B cell (primary cell): ENCODE measurements at places on chromosomes 7 and 10.

- no peak for DNase-seq
Measured at GRCh38 chr10:124160943-124161582, 67.7 kb upstream of the CHST15 start.

DNA sequence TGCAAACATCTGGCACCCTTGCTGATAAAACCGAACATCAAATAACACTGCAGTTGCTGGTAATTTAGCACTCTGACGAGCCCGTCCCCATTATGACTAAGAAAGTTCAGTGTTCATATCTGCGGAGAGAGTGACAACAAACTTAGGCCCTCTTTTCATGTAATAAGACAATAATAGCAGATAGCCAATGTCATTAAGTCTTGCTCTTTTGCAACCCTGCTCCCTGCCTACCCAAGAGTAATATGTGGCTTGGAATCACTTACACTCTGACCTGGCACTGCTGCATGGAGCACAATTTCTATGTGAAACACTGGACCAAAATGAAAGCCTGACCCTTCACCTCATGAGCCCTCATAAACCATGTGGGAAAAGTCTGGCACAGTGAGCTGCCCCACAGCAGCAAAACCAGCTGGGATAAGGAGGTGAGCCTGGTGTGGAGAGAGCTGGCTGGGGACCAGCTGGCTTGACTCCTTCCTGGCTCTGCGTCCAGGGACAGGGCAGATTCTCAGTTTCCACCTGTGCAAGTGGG, 86.5 kb downstream of the HIPK2 start:
- DNase-seq = no peak

DNA sequence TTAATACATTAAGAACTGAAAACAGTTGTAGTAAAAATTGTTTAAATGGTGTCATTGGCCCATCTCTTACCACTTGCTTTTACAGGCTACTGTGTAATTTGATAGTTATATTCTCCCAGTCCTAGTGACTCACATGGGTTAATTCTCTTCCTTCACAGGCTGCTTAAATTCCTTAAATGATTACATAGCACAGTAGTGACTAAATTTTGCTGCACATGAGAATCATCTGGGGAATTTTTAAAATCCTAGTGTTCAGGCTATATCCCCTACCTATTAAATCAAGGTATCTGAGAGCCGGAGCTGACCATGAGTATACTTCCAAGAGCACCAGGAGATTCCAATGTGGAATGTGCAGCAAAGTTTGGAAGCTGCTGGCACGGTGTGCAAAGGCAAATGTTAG, 45.3 kb upstream of the ZNF800 start:
- DNase-seq = no peak

DNA sequence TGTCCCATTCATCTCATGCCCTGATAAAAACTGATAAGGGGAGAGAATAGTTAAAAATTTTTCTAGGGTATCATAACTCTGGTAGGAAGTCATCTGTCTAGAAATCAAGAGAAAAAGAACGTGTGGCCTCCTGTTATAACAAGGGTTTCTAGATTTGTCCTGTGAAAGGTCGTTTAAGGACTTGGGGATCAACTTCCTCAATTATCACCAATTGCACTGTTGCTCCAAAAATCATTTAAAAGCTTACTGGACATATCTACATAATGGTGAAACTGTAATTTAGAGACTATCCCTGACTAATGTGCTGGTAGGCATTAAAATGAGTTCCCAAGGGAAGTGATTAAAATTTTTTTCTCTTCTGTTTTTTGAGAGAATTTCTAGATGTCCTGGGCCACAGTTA, 58.2 kb downstream of the GPR141 start:
- DNase-seq = no peak

GRCh38 chr7:129008645-129009414, 46.1 kb downstream of the TNPO3 start:
- DNase-seq = no peak

DNA sequence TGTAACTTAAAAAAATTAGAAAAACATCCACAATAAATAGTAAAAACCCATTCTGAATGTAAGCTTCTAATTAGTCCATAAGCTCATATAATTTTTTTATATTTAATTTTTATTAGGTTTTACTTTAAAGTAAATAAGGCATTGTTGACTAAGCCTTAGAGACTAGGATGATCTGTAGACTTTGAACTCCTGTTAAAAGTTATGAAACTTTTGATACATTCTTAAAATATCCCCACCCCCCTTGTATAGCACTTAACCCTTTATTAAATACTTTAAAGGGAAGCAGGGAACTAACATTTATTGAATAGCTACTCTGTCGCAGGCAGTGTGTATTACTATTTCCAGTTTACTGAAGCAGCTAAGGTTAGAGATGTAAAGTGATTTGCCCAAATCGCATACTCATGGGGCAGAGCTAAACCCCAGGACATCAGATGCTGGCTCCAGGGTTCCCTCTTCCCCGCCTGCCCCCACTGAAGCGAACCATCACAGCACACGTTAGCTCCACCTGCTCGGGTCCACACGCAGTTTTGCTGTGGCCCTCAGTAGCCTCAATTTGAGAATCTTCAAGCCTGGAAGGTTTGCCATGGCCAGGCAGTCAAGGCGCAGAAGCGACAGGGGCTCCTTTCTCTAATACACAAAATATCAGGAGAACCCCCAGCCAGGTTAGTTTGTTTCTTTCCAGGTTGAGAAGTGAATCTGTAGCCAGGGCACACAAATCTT, 762 bp downstream of the PON1 start:
- no peak for DNase-seq

DNA sequence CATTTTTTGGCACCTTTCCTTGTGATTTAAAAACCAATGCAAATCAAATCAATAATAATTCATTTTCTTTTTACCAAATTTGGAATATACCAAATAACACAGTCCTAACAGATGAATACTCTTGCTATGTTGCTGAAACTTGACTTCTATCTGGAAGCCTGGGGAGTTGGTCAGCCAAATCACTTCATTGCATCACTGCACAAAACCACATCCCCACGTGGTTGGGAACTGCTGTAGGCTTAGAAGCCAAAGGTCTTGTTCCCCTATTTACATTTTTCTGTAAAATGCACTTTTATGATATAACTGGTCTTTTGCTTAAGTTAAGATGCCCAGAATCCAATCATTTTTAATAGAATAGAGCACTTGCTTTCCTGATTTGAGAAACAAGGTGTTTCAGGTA, 15.2 kb downstream of the GPR85 start:
- DNase-seq = no peak

DNA sequence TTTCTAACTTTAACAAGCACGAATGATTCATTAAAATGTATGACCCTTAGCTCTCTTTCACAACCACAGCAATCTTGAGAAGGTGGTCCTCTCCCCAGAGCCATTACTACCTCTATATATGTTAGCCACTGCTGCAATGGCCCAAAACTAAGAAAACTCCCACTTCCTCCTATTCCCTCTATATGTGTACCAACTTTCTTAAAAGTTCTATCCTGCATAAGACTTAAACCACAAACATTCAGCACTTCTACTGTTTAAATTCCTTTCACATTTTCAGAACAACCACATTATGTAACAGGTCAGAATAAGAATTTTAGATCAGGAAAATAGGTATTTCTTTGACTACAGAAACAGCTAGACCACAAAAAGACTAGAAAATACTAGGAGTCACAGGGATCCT, 36.2 kb downstream of the WASL start:
- DNase-seq = no peak

DNA sequence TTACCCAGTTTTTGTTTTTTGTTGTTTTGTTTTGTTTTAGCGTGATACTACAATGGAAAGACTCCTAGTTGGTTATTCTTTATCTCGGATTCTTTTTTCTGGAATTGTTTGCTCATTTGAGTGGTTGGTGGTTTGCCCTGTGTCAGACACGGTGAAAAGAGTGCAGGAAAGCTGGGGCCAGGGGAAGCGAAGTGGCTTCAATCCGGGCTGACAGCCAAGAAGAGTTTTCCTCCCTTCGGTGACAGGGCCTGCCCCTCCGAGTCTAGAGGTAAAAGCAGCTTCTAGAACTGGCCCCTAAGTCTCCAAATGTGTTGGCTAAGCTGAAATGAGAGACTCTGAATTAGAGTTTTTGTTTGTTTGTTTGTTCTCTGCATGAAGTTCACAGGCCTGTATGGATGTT, 5.7 kb upstream of the AP5Z1 start:
- no peak for DNase-seq

- no peak for DNase-seq
Measured at GRCh38 chr10:15504101-15504840, 133.2 kb upstream of the FAM171A1 start.

DNA sequence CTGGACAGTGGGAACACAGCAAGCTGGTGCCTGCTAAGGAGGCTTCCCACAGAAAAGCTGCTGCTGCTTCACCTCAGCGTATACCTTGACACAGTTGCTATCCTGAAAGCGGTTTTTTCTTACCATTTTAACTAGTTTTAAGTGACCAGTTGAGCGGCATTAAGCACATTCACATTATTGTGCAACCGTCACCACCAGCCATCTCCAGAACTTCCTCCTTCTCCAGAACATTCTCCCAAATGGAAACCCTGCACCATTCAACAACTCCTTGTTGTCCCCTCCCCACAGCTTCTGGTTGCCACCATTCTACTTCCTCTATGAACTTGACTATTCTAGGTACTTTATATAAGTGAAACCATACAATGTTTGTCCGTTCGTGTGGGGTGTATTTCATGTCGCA, 169.9 kb downstream of the SNX10 start:
- no peak for DNase-seq

GRCh38 chr7:34837316-34837715, 179.3 kb downstream of the NPSR1 start:
- no peak for DNase-seq
